ENCODE measurements at places on chromosomes 3 and 15.

GRCh38 chr3:193499801-193500485 lies 54.8 kb downstream of the ATP13A4 start:
- DNase-seq, result no peak

DNA sequence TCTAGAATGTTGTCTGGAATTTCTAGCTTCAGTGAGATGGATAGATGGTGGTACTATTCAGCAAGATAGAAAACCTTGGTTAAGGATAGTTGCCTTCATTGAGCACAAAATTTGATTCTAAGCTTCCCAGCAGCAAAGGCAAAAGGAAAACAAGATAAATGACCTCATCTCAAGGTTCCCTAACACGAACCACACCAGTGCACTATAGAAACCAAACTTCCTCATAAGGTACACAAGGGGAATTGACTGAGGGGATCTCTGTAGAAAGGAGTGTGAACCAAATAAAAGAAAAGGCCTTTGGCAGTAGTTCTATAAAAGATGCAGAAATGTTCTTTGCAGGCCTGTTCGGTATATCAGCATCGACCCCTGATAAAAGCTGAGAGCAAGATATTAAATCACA lies 288.9 kb downstream of the SHQ1 start:
- DNase-seq, result no peak

- DNase-seq, result no peak
Observed at GRCh38 chr3:63909431-63909830, 2.8 kb downstream of the SCAANT1 start.

DNA sequence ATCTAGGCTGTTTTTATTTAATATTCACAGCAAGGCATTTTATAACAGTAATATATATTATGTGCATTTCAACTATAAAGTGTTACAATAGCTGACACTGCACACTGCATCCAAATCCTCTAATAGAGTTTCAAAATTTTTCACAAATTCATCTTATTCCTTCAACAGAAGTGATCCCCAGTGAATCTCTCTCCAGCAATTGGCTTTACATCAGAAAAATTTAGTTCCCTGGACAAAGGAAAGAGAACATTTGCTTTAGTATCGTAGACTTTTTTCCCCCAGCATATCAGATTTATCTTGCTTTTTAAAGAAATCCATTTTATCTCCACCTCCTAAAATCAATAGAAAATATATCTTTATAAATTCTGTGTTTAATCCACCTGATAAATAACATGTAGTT lies 868.6 kb downstream of the TBL1XR1 start:
- no peak for DNase-seq

- DNase-seq, result peak; percentile 20
Observed at GRCh38 chr15:46091860-46092450, 457.1 kb downstream of the SQOR start.

DNA sequence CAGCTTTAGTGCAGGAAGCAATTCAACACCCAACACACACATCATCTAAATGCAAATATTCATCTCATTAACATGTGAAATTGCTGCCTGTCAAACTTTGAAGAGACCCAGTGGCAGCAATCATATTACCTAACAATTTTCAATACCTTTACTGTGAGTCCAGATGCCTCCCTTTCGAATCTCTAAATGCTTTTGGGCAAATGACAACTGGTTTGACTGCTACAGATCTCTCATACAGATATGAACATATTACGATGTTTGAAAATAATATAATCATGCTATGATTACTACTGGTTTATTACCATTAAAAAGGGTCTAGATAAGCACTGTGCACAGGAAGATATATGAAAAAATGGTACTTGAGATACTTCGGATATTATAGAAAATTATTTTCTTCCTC lies 137.9 kb downstream of the ADAMTS9 start:
- DNase-seq, result no peak

DNA sequence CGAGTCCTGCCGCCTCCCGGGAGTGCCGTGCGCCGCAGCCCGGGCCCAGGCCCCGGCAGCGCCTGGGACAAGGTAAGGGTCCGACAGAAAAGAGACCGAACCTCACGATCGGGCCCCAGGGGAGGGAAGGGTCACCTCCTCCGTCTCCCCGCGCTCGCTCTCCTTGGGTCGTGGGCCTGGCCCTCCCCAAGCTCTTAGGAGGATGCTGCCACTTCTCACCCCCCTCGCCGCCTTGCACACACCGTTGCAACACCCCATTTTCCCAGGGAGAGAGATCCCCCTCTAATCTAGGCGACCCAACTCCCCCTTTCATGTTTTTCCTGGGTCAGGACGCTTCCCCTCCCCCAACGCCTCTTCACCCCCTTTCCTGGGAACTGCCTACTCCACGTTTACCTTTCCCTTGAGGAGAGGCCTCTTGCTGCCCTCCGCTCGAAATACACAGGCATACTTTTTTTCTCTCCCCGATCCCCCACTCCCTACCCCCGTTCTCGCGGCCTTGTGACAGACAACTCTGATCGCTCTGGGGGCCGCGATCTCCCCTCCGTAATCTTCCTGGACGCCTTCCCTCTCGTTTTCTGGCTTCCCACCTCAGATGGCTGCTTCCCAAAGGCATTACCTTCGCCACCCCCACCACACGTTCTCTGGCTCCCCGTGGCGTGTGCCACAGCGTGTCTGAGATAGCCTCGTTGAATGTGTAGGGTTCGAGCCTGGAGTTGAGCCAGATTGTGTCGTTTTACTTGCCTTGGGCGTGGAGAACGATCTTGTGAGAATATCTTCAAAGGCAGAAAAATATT lies 688 bp downstream of the SETD5 start:
- no peak for DNase-seq

GRCh38 chr3:123543950-123544349 lies 40.9 kb downstream of the HACD2 start:
- no peak for DNase-seq

DNA sequence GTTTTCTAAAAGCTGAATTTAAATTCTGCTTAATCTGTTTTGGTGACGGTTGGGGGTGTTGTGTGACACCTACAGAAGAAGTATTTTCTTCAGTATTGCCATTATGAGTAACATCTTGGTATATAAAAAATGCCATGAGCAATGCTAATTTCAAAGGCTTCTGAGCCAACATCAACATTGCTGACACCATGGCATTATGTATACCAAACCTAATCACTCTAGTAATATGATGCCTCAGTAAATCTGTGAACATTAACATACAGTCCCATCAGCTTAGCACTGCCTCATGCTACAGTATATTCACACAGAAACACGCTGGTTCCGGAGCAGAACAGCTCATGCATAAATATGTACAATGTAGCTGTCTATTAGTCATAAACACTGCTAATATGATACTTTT lies 75.8 kb downstream of the ZPLD1 start:
- DNase-seq, result no peak

GRCh38 chr3:152156880-152157279 lies 111.8 kb upstream of the MBNL1 start:
- DNase-seq, result no peak

DNA sequence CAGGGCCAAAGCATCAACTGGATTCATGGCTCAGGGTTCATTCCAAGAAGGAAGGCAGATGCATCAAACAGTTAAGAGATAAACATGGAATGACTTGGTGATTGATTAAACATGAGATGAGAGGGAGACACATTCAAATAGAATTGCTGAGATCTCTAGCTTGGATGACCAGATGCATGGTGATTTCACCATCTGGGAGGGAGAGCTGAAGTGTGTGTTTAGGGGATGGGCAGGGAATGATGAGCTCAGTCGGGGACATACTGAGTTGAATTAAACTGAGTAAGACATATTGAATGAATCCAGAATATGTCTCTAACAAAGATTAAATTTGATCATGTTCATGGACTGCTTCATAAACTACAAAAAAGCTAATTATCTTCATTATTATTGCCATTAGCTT lies 35.5 kb downstream of the CADPS start:
- no peak for DNase-seq

DNA sequence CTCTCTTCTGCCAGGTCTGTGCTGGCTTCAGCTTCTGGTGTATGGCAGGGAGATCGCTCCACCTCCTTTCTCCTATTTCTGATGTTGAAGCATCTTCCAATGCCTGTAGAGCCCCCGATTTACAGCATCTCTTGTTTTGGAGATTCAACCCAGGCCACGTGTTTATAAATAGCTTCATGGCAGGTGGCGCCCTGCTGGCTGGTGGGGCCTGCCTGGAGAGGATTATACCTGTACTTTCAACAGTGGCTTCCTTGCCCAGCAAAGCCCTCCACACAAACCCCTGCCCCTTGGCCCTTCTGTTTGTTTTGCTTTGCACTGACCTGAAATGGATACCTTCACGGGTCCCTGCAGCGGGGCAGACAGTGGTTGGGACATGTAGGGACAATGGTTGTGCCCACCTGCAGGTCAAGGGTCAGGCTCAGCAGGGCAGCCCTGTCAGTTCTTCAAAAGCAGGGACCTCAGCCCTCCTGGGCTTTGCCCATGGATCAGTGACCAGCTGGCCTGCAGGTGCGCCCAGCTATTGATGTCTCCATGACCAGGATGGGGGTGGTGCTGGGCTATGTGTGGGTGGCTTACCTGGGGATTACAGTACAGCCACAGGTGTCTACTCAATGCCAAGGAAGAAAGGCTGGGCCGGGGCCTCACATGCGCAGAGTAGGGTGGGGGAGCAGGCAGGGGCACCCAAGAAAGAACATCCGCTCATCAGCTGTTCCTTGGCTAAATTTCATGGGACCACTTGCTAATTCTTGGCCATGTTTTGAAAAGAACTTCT lies 112.7 kb upstream of the PRR23C start:
- no peak for DNase-seq

- DNase-seq, result peak; percentile 22
Observed at GRCh38 chr3:74054566-74054965, 429.8 kb upstream of the PDZRN3 start.

DNA sequence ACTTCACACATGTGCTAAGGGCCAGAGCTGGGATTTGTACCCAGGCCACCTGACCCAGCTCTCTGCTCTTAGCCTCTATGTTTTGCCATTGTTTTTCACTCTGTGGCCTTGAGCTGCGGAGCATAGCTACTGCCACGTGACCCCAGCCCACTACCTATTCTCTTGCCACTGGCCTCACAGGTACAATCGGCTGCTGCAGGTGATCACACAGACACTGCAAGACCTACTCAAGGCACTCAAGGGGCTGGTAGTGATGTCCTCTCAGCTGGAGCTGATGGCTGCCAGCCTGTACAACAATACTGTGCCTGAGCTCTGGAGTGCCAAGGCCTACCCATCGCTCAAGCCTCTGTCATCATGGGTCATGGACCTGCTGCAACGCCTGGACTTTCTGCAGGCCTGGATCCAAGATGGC lies 46.2 kb downstream of the SEMA3G start:
- no peak for DNase-seq

- no peak for DNase-seq
Observed at GRCh38 chr3:188385295-188385694, 231.3 kb downstream of the LPP start.

- DNase-seq, result no peak
Observed at GRCh38 chr3:170997961-170998913, 28.3 kb downstream of the SLC2A2 start.

DNA sequence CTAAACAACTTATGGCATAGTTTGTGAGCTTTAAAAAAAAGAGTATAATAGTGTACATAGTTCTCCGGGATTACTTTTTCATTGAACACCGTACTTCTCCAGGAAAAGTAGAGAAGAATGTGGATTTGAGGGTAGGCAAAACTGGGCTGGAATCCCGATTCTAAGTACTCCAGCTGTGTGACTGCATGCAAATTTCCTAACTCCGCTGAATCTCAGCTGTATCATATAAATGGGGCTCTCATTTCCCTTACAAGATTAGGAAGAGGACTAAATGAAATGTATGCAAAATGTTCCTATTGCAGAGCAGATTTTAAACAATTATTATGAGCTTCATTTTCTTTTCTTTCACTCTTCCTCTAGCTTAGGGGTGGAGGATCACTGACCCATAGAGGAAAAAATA lies 70.3 kb upstream of the HERC1 start:
- no peak for DNase-seq

- DNase-seq, result no peak
Observed at GRCh38 chr3:127915937-127916493, 983 bp downstream of the KBTBD12 start.

- no peak for DNase-seq
Observed at GRCh38 chr3:182323898-182324297, 469.4 kb upstream of the ATP11B start.

- no peak for DNase-seq
Observed at GRCh38 chr3:22269831-22270230, 518.8 kb upstream of the ZNF385D start.

GRCh38 chr3:143352850-143353550 lies 233.4 kb downstream of the CHST2 start:
- no peak for DNase-seq

DNA sequence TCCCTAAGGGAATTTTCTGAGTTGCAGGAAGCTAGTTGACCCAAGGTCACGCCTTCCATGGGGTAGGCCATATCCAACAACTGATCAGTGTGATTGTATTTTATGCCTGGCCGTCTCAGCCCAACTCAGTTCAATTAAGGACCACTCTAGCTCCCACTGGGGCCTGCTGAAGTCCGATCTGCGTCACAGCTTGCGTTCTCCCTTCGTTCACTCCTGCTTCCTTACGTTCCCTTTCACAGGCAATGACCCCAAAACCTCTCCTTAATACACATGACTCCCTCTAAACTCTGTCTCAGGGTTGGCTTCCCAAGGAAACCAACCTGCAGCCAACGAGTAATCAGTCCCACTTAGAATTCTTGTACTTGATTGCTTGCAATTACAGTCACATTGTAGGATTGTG lies 428.0 kb downstream of the RBMS3 start:
- DNase-seq, result no peak

DNA sequence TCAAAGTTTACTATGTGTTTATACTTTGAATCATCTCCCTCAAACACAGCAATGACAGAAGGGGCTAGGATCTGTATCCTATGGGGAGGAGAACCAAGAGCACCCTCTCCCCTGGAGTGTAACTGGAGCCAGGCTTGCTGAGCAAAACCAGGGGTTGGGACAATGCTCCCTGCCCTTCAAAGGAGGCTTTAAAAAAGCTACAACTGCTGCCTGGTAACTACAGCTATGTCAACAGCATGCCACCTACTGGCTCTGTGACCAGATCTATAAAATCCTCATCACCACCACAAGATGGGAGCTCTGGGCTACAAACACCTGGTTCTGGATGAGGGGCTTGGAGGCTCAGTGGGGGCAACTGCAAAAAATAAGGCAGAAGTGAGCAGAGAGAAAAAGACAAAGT lies 61.9 kb downstream of the ANO10 start:
- no peak for DNase-seq

- no peak for DNase-seq
Observed at GRCh38 chr3:21487520-21487919, 263.5 kb downstream of the ZNF385D start.

DNA sequence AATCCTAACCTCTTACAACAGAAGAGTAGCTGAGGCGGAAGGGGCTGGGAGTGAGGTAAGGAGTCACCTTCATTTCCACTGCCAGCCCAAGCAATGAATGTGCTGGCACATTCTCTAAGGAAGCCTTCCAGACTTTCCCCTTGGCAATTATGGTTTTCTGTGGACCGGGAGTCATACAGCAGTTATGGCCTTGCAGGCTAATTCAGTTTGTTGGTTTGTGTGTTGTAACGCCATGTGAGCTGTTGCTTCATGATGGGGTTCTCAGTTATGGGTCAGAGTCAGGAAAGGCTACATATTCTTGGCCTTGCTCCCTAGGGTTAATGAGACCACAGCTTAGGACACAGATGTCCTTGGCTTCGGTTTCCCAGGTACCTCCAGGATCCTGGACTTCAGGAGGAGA lies 137.0 kb downstream of the ADAMTS17 start:
- no peak for DNase-seq

Data from NT2/D1 (cell line).